Tibial nerve (tissue), 4 donors: ENCODE measurements at places on chromosomes 2 and 18. TPM values are rescaled to one million over a fixed set of nuclear protein-coding genes. Genes with fewer than 3 reads are reported as not detected.

DNA sequence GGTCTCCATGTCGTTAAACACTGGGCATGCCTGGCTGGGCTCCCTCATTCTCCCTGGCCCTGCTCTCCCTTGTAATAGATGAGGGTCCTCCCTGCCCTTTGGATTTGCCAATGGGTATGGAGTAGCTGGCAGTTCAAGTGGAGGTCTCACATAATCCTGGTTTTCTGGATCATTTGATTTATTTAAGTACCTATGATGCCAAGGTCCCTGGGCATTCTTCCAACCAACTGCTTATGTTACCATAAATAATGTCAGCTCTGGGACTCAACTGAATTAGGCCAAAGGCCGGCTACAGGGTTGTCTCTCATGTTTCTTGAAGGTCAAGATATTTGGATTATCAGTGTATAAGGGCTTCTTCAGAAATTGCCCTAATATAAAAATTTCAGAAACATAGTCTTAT is 104.9 kb upstream of the LYPD6 start:
- DNase-seq: no peak
- H3K4me3 ChIP-seq: no peak overlapping the region
- no peak overlapping the region for H3K27ac ChIP-seq
- H3K4me1 ChIP-seq: no peaks in the 10 kb centered on the region
- no peaks in the 10 kb centered on the region for H3K27me3 ChIP-seq
- H3K36me3 ChIP-seq: no peaks in the 10 kb centered on the region

Gene NGEF
- 12.9 TPM for total RNA-seq

Gene MYOM1
- total RNA-seq: 4.8 TPM

GRCh38 chr2:163417596-163418337 is 318.0 kb downstream of the FIGN start:
- no peak for DNase-seq
- H3K4me3 ChIP-seq: no peak overlapping the region
- no peak overlapping the region for H3K27ac ChIP-seq
- H3K27me3 ChIP-seq: no peaks in the 10 kb centered on the region
- H3K4me1 ChIP-seq: no peaks in the 10 kb centered on the region

DNA sequence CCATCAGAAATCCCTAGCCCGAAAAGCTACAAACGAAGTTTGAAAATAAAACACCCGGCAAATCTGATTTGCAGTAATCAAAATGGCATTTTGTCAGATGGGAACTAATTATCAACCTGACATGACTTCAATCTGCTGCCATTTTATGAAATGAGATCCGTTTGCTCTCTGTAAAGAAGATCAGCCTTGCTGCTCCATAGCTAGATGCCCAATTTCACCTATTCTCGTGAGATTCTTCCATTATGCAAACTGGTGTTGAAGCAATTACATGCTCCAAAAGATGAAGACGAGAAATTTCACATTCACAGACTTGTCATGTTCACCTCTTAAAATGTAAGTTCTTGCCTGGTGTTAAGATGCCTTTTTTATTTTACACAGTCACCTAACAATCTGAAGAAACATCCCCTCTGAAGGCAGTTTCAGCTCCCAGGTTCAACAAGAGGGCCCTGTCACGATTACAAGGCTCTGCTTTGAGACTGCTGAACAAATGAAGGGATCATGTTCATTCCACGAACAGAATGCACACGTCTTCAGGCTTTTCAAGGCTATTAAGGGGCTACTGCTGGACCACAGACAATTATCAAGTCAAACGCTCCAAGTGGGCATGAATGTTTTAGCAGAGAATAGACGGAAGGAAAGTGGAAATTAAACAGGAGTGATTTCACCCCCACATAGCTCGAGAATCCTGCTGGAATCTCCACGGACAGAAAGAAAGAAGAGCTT is 172.6 kb upstream of the PID1 start:
- no peaks in the 10 kb centered on the region for H3K36me3 ChIP-seq
- no peak for DNase-seq
- no peaks in the 10 kb centered on the region for H3K4me1 ChIP-seq
- H3K27me3 ChIP-seq: no peaks in the 10 kb centered on the region
- H3K27ac ChIP-seq: peak overlapping the region; percentile 58
- H3K4me3 ChIP-seq: no peak overlapping the region

Gene AGXT
- total RNA-seq: not detected

- DNase-seq: no peak
- no peaks in the 10 kb centered on the region for H3K36me3 ChIP-seq
- H3K4me1 ChIP-seq: no peaks in the 10 kb centered on the region
- H3K27ac ChIP-seq: no peak overlapping the region
- H3K27me3 ChIP-seq: no peaks in the 10 kb centered on the region
- no peak overlapping the region for H3K4me3 ChIP-seq
Measured at GRCh38 chr2:15177103-15177502, 384.0 kb downstream of the NBAS start.

GRCh38 chr2:127753374-127753773 is 52.1 kb downstream of the SFT2D3 start:
- no peaks in the 10 kb centered on the region for H3K4me1 ChIP-seq
- no peaks in the 10 kb centered on the region for H3K27me3 ChIP-seq
- H3K27ac ChIP-seq: no peak overlapping the region
- no peak overlapping the region for H3K4me3 ChIP-seq
- no peak for DNase-seq
- H3K36me3 ChIP-seq: no peaks in the 10 kb centered on the region

DNA sequence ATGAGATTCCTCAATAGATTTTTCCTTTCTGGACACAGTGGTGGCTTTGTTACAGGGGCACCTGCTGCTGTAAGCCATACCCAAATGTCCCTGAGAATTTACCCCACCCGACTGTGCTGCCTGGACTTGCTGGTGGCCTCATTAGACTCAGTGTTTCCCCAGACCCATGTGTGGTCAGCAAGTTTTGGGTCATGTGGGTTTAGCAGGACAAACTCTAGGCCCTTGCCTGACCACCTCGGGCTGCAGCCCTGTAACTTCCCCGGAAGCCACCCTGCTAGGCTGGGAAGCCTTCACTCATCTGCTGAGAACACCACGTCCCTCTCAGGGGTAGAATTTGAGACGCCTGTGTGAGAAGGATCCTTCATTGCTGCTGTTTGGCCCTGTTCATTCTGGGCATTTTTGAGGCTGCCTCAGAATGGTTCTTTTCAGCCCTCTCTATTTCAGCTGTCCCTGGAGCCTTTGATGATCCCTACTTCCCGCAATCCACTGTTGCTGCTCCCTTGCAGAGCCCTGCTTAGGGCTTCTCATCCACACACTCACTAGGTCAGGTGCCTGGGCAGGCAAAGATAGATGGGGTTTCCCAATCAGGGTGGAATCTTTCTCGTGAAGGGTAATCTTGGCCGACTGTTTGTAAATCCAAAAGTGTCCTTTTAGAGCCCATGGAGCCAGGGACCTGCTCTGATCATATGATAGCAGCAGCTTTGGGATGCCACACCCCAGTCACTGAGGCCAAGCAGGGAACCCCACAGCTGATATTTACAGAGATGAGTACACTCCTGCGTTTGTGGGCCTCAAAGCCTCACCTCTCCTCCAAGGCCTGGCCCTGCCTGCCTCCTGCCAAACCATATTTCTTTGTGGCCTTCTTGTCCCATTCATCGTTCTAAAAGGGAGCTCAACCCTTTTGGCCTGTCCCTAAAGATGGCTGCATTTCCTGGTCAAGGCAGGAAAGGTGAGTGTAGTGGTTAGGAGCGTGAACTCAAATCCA is 6.7 kb downstream of the EHD3 start:
- DNase-seq: no peak
- peak overlapping the region; percentile 53 for H3K27ac ChIP-seq
- H3K4me3 ChIP-seq: no peak overlapping the region
- H3K36me3 ChIP-seq: no peaks in the 10 kb centered on the region
- H3K27me3 ChIP-seq: no peaks in the 10 kb centered on the region

DNA sequence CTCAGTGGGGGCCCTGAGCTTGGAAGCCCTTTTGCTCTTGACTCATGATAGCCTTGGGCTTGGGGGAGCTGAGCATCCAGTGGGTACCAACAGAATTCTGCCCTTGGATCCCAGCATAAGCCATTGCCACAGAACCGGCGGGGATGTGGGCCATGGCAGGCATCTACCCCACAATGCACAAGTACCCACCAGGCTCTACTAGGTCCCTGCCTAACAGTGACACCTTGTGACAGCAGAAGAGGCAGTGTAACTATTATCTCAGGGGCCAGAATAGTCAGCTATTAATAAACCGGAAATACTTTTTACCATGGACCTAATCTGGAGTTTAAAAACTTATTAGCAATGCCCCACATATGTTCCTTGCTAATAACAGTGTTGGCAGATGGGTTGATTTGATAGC is 397.2 kb downstream of the TMEM182 start:
- no peaks in the 10 kb centered on the region for H3K36me3 ChIP-seq
- H3K27me3 ChIP-seq: no peaks in the 10 kb centered on the region
- no peaks in the 10 kb centered on the region for H3K4me1 ChIP-seq
- H3K27ac ChIP-seq: no peak overlapping the region
- no peak overlapping the region for H3K4me3 ChIP-seq

DNA sequence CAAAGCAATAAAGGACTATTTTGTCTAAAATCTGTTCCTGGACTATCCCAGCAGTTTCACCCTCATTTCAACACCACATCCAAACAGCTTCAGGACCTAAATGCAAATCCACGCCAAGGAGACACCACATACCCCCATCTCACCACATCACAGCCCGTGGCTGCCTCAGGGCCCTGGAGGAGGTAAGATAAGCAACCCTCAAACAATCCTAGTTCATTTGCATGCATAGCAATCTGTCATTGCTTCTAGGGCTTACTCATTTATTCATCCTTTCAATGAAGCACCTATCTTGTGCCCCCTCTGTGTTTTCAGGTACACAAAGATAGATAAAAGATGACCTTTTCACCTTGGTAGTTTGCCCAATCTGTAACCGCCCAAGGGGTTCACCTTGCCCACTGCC is 86.5 kb downstream of the VSNL1 start:
- H3K27ac ChIP-seq: no peak overlapping the region
- no peaks in the 10 kb centered on the region for H3K4me1 ChIP-seq
- DNase-seq: no peak

- no peaks in the 10 kb centered on the region for H3K4me1 ChIP-seq
- no peak overlapping the region for H3K4me3 ChIP-seq
- H3K36me3 ChIP-seq: no peaks in the 10 kb centered on the region
- no peak overlapping the region for H3K27ac ChIP-seq
- no peaks in the 10 kb centered on the region for H3K27me3 ChIP-seq
Measured at GRCh38 chr2:40534528-40534927, 82.6 kb upstream of the SLC8A1 start.

DNA sequence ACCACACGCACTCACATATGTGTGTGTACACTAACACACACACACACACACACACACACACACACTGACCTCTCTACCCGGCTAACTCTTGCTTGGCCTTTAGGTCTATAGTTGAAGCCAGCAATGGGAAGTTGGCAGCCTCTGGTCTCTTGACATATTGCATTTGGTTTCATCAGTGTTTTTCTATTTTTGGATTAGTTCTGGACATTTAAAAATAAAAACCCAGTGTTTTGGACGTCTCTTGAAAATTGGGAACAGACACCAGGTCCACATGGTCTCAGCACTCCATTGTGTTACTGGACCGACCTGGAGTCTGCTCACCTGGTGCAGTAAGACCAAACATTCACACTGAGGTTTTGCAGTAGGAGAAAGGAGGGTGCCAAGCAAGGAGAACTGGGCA is 50.4 kb upstream of the AFF3 start:
- H3K27ac ChIP-seq: no peak overlapping the region
- no peaks in the 10 kb centered on the region for H3K27me3 ChIP-seq
- H3K4me1 ChIP-seq: peaks cover 20% of the 10 kb centered on the region
- H3K36me3 ChIP-seq: no peaks in the 10 kb centered on the region
- no peak for DNase-seq

GRCh38 chr2:239751679-239752355 is 273.3 kb downstream of the NDUFA10 start:
- no peaks in the 10 kb centered on the region for H3K27me3 ChIP-seq
- no peak for DNase-seq
- H3K4me3 ChIP-seq: no peak overlapping the region
- no peaks in the 10 kb centered on the region for H3K36me3 ChIP-seq
- peaks cover 9% of the 10 kb centered on the region for H3K4me1 ChIP-seq
- no peak overlapping the region for H3K27ac ChIP-seq

Gene LAPTM4A
- 216 TPM for total RNA-seq

DNA sequence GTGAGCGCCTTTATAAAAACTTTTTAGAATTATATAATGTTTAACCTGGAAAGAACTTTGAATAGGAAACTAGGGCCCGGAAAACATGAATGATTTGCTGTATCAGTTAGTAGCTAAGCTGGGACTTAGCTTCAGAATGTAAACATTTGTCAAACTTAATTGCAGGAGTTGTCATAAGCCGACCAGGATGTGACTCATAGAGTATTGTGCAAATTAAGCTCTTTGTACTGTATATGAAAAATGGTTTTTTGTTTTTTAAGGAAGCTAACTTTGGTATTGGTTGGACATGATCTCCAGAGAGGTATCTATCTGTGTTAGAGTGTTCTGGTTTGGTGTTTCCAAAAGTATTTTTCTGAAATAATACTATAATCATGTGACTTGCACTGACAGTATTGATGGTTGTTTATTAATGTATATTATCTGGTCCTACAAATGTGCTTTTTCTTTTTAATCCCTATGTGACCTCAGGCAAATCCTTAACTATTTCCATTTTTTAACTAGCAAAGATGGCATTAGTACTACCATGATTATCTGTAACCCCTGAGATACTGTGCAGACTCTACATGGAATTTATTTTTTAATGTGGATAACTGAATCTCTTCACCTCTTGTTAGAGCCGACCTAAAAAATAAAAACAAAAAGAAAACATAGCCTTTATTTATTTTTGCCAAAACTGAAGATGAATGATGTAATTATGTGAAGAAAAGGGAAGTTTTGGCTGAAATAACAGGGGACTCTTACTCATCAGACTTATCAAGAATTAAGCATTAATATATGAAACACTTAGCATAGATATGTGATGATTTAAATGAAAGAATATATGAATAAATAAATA is 11.7 kb downstream of the YIPF4 start:
- H3K27me3 ChIP-seq: no peaks in the 10 kb centered on the region
- H3K4me3 ChIP-seq: no peak overlapping the region
- H3K27ac ChIP-seq: peak overlapping the region; percentile 47

DNA sequence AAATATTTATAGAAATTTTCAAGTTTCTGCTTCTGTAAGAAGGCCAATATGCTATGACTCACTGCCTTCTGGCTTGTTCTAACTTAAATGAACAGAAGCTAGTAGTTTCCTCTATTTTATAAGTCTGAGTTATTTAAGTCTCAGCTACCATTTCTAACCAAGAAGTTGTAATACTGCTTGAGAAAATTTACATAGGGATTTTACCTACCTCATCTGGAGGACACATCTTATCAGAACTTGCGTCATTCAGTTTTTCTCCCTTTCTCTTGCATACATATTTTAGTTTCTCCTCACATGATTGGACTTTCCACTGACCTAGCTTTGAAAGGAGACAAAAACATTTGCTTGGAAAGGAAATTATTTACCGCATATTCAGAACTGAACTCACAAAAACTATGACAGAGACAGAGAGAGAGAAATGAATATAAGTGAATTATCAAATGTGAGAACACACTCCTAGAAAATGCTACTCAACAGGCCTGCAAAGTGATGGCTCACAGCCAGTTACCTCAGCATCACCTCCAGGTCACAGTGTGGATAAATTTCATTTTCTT is 81.1 kb upstream of the CD302 start:
- H3K4me1 ChIP-seq: no peaks in the 10 kb centered on the region
- H3K27me3 ChIP-seq: no peaks in the 10 kb centered on the region
- peaks cover under 1% of the 10 kb centered on the region for H3K36me3 ChIP-seq
